Naive thymus-derived CD4-positive, alpha-beta T cell (primary cell): ENCODE measurements at places on chromosomes 11 and 22.

GRCh38 chr11:59417023-59417422, 9.2 kb downstream of the OR5A2 start:
- DNase-seq = no peak

DNA sequence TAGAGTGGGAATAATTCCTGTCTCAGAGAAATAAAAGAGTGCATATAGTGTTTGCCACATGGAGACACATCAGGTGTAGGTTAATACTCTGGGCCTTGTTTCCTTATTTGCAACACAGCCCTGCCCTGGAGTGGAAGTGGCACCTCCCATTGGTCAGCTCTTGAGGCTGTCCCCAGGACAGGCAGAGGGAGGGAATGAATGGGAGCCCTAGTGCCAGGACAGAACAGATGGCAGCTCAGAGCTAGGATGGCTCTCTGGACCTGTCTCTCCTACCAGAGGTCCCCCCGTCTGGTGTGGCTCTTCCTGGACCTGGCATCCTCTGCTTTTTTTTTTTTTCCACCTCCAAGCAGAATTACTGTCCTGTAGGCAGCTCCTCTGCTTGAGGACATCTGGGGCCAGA, 35.6 kb downstream of the LIMK2 start:
- no peak for DNase-seq

DNA sequence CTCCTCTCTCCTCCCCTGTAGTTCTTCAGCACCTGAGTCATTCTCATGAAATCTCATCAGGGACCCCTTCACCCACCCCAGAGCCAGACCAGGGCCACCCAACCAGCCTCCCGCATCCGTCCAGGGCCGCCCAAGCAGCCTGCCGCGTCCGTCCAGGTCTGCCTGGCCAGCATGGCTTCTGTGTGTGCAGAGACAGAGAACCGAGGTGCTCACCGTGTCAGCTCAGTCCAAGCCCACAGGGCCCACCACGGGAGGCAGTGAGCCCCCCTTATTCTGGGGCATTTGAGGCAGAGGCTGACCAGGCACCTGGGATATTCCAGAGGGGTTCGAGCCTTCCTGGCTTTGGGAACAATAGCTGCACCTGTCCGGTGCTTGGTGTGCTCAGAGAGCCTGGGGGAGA, 1117.3 kb downstream of the BRD1 start:
- DNase-seq = no peak

GRCh38 chr11:68980776-68981065, at the start of gene MRGPRD:
Gene MRGPRD (minus strand): TSS chr11:68980986. CDS start chr11:68980986, 0 bp downstream.
- DNase-seq = no peak

- no peak for DNase-seq
Measured at GRCh38 chr22:45134313-45134712, 29.4 kb upstream of the NUP50 start.

DNA sequence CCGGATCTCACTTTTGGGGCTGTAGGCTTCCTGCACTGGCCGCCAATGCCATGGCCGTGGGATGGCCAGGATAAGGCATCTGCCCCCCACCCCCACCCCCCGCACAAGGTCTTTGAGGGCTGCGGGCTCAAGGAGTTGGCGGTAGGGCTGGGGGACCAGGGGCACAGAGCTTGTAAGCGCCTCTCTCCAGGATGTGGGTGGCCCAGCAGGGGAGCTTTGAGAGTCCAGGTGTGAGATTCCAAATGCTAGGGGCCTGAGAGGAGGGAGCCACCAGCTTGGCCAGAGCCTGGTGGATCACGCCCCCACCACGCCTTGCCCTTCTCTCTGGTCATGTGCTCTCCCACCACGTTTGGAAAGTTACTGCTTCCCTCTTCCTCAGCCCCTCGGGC, 5.0 kb downstream of the CD81 start:
- DNase-seq = no peak

- no peak for DNase-seq
Measured at GRCh38 chr11:23143022-23143421, 282.7 kb upstream of the CCDC179 start.

- no peak for DNase-seq
Measured at GRCh38 chr22:49230194-49230577, 597.5 kb downstream of the BRD1 start.

GRCh38 chr22:49370627-49371301, 456.9 kb downstream of the BRD1 start:
- no peak for DNase-seq

DNA sequence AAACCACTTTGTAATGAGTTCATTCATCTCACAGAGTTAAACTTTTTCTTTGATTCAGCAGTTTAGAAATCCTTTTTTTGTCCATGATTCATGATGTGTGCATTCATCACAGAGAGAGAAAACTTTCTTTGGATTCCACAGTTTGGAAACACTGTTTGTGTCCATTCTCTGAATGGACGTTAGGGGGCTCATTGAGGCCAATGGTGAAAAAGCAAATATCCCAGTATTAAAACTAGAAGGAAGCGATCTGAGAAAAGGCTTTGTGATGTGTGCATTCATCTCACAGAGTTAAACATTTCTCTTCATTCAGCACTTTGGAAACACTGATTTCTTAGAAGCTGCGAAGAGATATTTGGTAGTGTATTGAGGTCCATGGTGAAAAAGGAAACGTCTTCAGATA, 155.6 kb upstream of the TRIM48 start:
- DNase-seq = no peak

DNA sequence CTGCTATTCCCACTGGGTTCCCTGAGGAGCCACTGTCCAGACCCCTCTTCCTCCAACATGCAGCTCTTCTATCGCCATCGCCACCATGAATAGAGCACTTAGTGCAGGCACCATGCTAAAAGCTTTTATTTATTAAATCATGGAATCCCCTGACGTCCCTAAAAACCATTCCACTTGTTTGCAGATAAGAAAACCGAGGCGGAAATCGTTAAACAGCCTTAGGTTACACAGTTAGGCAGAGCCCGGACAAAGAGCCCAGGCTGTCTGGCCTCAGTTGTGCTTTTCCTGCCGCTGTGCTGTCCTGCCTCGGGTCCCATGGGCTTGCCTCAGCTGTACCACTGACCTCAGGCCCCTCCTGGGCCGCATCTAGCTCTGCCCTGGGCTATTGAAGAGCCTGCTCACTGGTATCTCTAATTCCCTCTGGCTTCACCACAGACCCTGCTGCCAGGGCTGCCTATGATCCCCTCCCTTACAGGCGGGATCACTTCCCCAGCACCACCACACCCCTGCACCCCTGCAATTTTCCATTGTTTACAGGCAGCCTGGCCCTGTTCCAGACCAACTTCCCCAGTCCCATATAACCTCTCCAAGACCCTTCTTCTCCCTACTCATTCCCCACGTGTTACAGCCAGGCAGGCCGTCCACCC, 13.0 kb upstream of the TUB start:
- no peak for DNase-seq

DNA sequence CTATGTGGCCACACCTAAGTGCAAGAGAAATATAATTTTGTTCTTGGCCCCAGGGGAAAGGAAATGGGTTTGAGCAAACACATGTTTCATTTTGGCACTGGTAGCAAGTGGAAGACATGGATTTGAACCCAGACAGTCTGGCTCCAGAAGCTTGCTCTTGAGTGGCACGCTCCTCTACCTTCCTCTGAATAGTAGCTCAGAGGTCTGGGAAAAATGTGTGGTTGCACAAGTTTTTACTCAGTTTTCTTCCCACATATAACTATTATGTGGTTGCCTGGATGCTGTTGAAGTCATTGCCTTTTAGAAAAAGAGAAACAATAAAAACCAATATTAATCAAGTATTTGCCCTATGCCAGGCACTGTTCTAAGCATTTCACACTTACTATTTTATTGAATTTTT, 16.3 kb downstream of the PARVA start:
- no peak for DNase-seq

DNA sequence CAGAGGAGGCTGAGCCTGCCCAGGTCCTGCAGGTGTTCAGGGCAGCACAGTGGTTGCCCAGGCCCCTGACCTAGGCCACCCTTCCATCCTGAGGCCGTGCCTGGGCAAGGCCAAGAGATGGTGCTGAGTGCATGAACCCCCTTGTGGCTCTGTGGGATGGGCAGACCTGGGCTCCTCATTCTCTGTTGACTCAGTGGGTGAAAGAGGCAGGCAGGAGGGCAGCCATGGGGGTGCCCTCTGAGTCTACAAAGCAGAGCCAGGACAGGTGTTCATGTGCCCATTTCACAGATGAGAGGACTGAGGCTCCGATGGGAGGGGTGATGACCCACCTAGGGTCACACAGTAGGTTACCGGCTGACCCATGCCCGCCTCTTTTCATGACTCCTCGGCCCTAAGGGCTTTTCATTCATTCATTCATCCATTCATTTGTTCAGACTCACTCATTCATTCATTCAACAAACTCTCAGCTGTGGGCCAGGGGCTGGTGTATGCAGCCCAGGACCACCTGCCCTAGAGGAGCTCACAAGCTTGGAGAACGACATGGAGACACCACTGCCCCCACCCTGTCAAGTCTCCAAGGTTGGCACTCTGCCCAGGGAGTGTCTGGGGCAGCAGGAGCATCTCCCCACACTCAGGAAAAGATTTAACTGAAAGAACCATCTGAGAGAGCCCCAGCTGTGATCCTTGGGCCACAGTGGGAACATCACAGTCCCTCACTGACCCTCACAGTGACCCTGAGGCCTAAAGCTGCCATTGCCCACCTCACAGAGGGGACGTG, 40.5 kb downstream of the IGLL5 start:
- DNase-seq = no peak

GRCh38 chr11:73538381-73538872, 59.5 kb downstream of the FAM168A start:
- DNase-seq = no peak

GRCh38 chr22:37088750-37089408, 20.6 kb downstream of the TMPRSS6 start:
- DNase-seq = no peak

- DNase-seq = no peak
Measured at GRCh38 chr11:46253258-46254132, 24.0 kb upstream of the CREB3L1 start.

GRCh38 chr11:1827931-1828330, 6.9 kb upstream of the SYT8 start:
- no peak for DNase-seq

- DNase-seq = no peak
Measured at GRCh38 chr22:46806794-46807193, 44.3 kb downstream of the TBC1D22A start.

DNA sequence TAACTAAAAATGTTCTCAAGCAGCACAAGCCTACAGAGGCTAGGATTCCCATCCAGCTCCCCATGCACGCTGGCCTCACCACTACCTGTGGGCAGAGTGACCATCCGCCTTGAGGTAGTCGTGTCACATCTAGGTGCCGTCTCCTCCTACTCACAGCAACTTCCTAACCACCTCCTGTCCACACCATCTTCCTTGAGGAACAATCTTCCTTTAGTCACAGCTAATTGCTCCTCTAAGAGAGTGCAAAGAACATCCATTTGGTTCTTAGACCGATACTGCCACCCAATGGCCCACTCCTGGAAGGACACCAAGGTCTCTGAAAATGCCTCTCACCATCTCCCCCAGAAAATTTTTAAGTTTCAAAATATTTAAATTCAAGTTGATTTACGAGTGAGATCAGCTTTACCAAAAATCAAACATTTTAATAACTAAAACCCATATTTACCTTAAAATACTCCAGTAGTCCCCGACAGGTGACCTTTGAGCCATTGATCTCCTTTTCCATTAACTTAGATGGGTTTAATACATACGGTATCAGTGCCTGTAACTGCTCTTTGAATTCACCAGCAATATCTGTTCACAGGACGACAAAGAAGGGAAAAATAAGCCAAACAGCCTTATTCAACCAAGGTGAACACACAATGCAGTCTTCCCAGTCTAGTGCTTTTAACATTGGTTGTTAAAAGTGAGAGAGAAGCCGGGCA, 21.7 kb upstream of the PLAAT3 start:
- peak; percentile 70 for DNase-seq

DNA sequence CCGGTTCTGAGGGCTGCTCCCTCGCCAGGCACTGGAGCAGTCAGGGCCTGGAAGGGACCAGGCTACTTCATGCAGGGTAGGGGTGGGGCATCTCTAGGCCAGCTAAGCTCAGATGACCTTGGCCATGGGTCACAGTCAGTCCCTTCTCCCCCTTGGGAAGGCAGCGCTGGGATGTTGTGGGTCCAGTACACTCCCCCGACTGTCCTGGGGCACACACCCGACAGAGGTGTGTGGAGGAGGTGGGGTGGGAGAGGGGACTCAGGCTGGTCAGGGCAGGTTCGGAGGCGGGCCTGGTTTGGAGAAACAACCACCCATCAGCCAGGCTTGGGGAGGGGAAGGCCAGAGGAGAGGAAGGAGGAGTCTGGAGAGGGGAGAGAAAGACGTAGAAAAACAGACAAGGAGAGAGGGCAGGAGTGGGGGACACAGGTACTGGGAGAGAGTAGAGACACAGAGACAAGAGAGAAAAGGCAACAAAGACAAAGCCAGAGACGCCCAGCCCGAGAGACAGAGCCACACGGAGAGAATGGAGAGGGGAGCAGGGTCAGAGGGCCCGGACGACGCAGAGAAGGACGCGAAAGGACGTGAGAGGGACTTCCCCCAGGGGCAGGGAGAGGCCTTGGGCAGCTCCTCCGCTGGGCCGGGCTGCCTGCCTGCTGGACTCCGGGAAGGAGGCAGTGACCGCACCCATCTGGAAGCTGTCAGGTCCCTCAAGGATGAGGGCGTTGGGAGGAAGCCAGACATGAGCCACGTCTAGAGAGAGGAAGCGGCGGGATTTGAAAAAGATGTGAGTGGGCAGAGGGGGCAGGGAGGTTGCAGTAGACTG, 30.6 kb upstream of the TSKU start:
- no peak for DNase-seq

- no peak for DNase-seq
Measured at GRCh38 chr11:60005360-60005759, 11.6 kb upstream of the OOSP4B start.
